ENCODE measurements at places on chromosomes 13 and 19.

DNA sequence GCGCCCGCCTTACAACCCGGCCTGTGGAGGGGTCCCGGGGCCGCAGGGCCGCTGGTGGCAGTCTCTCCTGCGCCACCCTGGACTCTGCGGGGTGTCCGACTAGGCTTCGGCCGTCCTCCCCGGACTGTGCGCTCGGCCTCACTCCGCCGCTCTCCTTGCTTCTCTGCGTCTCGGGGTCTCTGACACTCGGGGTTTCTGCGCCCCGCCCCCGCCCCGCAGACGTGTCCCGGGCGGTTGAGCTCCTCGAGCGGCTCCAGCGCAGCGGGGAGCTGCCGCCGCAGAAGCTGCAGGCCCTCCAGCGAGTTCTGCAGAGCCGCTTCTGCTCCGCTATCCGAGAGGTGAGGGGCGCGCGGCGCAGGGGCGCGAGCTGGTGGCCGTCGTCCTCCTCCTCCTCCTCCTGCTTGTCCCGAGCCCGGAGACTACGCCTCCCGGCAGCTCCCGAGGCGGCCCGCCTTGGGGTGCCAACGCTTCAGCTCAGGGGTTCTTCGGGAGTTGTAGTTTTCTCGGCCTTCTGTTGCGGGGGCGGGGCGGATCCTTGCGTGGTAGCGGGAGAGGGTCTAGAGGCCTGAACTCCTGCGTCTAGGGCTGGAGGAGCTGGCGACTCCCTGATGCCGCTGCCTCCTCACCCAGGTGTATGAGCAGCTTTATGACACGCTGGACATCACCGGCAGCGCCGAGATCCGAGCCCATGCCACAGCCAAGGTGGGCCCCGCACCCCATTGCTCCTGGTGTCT is 627 bp downstream of the LIN7B start:
- peak; percentile 88 for DNase-seq

DNA sequence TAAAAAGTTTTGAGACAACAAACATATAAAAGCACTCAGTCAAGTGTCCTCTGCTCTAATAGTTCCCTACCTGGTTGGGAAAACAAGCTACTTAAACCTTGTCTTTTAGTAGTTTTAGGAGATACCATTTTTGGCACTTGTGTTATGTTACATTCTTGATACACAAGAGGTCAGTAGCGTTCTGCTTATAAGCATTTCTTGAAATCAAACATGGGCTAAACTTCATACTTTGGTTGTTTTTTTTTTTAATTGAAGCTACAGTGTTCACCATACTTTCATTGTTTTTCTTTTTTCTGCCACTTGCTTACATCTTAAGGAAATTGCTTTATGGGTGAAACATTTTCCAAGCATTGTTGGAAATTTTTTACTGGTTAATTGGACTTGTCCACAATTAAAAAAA is 12.9 kb downstream of the NHLRC3 start:
- DNase-seq = no peak

DNA sequence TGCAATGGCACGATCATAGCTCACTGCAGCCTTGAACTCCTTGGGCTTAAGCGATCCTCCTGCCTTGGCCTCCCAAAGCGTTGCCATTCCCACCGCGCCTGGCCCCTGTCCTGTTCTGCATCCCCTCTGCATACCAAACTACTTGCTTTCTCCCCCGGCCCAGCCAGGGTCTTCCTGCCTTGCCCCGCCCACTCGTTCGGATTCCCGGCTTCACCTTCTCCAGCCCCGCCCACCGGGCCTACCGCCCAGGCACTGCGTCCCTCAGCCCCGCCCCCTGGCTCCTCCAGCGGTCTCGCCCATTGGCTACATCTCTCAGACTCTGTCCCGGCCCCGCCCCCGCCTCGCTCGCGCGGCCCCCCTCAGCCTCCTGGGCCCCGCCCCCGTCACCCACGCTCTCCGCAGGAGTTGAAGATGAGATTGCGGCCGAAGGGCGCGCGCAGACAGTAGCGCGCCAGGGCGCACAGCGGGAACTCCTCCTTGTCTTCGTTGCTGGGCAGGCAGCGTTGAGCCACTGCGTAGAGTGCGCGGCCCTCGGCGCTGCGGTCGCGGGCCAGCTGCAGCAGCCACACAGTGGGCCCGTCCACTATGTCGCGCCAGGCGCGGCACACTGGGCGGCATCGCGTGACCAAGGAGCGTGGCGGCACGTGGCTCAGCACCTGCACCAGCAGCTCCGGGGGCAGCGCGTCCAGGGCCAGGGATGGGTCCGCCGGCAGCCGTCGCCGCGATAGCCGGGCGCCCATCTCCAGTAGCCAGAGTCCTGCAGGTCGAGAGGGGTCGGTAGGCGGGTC is 19.0 kb downstream of the MRPS12 start:
- peak; percentile 92 for DNase-seq

- DNase-seq = no peak
These were observed 238.4 kb downstream of the TUBA3C start for GRCh38 chr13:18943273-18943672.

GRCh38 chr13:111663953-111664421 is 343.5 kb downstream of the TEX29 start:
- DNase-seq = no peak

DNA sequence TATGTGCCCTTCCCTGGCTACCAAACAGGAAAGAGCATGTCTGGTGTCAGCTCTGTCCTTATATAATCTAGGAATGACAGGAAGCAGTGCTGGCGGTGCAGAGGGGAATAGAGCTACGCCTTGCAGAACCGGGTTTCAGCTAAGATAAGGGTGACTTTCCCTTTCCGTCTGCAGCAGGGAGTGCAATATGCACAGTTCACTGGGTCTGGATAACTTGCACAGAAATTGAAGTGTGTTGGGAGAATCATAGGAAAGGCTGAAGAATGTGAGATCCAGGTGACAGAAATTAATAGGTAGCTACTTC is 90.0 kb upstream of the TSHZ3 start:
- DNase-seq = peak; percentile 11

DNA sequence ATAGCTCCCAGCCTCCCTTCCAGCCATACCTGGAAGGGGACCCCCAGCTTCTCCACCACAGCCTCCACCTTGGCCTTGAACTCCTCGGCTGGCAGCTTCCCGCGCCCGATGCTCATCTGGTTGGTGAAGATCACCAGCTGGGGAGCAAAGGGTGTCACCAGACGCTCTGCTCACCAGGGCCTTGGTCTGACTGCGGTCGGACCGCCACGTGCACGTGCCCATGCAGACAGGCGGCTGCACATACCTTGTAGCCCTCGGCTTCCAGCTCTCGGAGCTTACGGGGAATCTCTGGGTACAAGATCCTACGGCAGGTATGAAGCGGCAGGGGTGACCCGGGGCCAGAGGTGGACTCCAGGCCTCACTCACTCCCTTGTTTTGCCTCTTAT is 3.4 kb downstream of the PNKP start:
- DNase-seq = no peak

DNA sequence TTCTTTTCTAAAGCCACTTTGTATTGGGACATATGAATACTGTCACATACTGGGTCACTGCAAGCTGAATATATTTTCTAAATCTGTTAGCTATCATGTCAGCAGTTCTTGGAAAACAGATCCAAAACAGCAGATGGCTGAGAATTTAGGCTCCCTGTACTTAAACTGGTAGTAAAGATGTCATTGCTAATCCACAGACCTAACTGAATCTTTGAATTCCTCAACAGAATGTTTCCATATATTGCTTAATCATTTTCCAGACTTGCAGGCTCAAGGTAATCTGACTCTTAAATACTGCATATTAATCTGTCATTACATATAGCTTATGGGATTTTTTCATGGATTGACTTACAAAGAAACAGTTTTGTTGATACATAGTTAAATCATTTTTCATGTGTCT is 639.0 kb upstream of the KLHL1 start:
- no peak for DNase-seq

DNA sequence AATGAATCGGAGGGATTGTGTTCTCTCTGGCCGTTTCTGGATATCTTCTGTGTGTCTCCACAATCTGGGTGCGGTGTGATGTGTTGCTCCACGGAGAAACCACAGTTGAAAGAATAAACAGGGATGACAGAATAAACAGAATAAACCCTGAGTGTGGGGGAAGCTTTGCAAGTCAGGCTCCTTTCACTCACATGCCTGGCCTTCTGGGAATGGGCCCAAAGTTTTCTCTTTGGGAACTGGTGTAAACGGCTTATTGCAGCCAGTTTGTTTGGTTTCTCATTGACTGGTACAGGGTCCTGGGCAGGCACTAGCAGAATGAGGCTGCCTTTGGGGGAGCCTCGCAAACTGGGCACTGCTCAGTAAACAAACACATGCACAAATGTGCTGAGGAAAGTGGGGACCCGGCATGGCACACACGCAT is 324.7 kb downstream of the DLEU7 start:
- peak; percentile 71 for DNase-seq

DNA sequence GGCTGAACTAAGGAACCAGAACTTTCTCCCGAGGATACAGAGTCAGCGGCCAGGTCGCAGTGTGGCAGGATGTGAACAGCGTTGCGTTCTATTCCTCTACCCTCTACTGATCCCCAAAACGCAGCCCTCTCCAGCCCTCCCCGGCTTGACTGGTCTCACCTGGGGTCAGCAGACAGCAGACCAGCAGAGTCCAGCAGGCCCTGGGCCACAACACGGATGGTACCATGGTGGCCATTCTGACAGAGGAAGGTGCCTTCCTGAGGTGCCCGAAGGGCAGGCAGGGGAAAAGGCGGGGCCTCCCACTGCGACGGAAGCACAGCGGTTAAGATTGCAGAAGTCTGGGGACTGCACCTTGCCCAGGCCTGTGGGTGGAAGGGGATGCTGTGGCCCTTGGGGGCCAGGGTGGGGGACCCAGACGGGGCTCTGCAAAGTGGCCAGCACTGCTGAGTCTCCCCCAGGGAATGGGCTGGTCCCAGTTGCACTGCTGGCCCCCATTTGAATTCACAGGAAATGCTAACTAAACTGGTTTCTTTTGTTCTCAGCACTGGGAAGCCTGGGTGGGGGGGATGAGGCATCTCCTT is at the start of gene ICAM3:
Gene ICAM3 (minus strand): TSS at position 245 of the 581 bp plus-strand sequence. CDS start 10 bp downstream, at position 235.
- no peak for DNase-seq

All from head of caudate nucleus (tissue), 42 donors.